ENCODE measurements at places on chromosomes 1 and 21.

GRCh38 chr1:112743174-112744008 is 28.3 kb upstream of the PPM1J start:
- no peak for DNase-seq

- no peak for DNase-seq
These were observed 31.7 kb downstream of the ELK4 start for GRCh38 chr1:205600085-205600484.

DNA sequence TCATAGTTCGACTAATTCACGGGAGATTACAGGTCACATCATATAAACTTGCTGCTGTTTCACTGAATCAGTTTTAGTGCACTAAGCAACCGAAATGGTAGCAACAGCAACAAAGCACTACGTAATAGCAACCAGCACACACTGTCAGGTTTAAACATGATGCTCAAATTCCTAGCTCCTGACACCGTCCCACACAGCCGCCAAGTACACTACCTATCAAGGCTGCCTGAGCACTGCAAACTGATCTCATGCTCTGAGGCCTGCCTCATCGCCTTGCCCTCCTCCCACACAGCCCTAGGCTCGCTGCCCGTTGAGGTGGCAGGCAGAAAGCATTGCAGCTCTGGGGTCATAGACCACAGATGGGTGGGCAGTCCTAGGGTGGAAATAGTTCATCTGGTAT is 12.4 kb downstream of the LAMC2 start:
- no peak for DNase-seq

DNA sequence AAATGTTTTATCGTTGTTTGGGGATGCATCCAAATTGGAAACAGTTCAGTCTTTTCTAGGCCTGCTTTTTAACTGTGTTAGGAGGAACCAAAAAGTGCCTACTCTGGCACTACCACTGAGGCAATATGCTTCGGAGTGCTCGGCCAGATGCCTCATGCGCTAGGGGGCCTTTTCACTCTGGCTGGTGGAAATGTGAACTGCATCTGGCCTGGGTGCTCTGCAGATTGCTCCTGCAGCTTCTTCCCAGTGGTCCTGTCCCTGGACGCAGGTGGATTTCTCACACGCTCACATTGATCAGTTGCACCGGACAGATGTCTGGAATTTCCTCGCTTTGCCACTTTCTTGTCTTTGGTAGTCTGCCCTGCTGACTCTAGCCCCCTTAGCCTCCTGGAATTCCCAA is 330.2 kb upstream of the FMN2 start:
- DNase-seq: no peak

DNA sequence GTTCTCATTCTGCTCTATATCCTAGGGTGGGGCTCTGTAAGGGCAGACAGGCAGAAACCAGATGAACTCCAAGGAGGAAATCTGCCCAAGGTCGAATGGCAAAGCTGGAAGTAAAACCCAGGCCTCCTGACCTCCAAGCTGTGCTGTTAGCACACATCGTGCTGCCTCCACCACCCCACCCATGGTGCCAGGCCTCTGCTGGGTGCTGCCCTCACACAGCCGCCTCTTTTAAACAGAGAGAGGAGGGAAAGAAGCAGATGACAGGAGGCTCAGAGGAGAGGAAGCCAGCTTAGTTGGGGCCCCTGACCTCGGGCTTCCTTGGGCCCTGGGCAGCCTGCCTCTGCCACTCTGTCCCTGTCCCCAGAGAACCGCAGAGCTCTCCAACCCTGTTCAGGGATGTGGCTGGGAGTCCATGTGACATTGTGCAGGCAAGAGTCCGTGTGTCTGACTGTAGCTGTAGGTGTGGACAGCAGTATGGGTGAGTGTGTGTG is 1.1 kb downstream of the SYNC start:
- DNase-seq: no peak

- no peak for DNase-seq
These were observed 107.5 kb upstream of the CLDN14 start for GRCh38 chr21:36587388-36587787.

DNA sequence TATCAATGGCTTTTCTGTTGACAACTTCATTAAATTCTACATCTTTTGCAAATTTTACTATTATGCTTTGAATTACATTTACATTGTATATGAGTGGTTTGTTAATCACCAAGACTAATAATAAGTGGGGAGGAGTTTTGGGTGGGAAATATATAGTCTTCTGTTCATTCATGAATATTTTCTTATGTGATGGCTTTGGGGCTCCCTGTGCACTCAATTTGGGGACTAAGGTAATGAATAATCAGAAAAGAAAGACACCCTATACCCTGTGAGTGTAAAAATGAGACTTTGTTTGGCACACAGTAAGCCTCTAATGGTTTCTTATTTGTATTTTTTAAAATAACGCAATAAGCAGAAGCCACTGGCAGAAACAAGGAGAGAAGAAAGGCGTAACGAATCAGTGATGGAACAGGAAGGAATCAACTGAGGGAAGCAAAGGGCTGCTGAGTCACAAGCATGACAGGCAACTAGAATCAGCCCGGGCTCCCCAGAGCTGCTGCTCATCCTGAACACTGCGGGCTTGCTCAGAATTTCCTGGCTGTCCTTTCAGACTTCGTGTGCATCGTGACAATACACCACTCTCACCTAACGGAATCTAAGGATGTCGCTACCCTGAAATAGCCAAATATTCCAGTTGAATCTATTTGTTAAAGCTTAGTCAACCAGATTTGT is 20.8 kb upstream of the RGS2 start:
- peak; percentile 54 for DNase-seq

DNA sequence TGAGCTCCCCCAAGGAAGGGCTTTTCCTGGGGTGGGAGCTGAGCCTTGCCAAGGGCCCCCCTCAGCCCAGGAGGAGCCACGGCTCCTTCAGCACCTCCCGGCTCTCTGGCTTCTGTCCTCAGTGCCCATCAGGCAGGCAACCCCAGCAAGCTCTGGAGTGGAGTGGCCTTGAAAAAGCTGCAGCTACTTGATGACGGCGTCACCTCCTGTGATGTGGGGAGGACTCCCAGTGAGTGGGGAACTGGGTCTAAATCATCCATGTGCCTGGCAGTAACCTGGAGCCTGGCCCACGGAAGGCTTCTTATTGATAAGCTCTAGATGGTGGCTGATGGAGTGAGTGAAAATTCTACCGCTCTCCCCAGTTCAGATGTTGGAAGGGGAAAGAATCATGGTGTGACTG is 114.4 kb downstream of the TMEM53 start:
- DNase-seq: no peak

DNA sequence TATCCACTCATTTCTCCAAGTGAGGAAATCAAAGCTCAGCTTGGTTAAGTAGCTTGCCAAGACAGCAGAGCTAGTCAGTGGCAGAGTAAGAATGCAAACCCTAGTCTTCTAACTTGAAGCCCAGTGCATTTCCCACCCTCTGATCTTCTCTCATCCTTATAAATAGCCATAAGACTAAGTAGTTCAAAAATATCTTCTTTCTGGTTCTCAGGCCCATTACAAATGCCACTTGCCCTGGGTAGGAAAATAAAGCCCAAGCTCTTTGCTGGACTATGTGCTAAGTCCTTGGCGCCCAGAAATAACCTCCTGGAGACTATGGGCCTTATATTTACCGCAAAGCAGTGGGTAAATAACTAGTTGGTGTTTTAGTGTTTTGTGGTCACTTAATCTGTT is 505.8 kb downstream of the PLPP3 start:
- no peak for DNase-seq

GRCh38 chr1:33709783-33710718 is 153.8 kb upstream of the HMGB4 start:
- DNase-seq: peak; percentile 62

Data from G401 (cell line).